Right hindlimb (tissue), 1 donor: ENCODE measurements at places on chromosomes 5 and 9.

DNA sequence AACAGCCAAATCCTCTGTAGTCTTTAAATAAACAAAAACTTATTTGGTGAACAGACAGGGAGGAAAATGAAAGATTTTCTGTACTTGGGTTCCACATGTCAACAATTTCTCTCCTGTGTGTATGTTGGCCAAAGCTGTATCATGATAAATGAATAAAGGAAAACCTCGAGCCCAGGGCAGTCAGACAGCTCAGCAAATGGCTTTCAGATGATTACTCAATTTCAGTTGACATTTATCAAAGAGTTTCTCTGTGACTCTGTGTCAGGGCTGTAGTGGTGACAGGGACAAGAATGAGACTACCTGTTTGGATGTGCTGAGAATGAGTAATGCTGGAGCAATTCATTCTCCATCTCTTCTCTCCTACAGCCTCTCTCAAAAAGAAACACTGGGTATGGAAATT lies 45.7 kb upstream of the PTGS1 start:
- DNase-seq = no peak

DNA sequence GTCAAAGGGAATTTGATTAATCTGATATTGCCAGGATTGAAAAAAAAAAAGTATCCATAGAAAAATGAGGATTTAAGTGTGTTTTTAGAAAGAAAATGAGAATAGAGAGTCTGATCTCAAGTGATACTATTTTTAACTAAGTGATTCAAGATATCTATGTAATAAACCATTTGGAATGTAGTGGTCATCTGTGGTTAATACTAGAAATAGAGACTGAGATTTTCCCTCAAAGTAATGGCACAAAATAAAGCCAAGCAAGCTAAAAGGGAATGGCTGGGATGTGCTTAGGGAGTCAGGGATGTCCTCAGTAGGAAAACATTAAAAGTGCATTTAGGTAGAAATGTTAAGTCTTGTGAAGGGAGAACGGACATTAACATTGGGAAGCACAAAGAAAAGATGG lies 90.6 kb downstream of the FBXO4 start:
- DNase-seq = no peak

GRCh38 chr5:1502046-1502736 lies 21.6 kb downstream of the LPCAT1 start:
- DNase-seq = no peak

DNA sequence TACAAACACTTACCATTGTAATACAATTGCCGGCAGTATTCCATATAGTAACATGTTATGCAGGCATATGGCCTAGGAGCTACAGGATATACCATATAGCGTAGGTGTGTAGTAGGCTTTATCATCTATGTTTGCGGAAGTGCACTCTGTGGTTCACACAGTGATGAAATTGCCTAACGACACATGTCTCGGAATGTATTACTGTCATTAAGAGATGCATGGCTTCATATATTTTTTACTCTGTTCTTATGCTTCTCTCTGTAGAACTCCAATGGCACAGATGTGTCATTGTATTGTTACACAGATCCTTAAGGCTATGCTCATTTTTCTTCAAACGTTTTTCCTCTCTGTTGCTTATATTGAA lies 19.2 kb upstream of the ANKRD18A start:
- no peak for DNase-seq

DNA sequence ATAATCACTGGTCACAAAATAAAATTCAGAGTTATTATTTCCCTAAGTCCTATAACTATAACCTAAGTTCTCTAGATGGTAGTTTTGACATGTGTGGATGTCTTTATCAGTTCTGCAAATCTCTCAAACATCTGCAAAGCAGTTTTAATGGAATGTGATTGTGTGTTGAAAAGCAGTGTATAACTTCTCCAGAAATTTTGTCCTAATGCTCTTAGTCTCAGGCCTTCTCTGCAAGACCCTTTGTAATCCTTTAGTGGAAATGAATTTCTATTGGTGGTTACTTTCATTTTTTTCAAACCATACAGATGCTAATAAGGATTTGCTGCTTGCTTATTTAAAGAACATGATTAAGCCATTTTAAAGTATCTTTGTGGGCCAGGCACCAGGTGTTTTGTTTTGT lies 75.5 kb upstream of the LHFPL2 start:
- DNase-seq = no peak

DNA sequence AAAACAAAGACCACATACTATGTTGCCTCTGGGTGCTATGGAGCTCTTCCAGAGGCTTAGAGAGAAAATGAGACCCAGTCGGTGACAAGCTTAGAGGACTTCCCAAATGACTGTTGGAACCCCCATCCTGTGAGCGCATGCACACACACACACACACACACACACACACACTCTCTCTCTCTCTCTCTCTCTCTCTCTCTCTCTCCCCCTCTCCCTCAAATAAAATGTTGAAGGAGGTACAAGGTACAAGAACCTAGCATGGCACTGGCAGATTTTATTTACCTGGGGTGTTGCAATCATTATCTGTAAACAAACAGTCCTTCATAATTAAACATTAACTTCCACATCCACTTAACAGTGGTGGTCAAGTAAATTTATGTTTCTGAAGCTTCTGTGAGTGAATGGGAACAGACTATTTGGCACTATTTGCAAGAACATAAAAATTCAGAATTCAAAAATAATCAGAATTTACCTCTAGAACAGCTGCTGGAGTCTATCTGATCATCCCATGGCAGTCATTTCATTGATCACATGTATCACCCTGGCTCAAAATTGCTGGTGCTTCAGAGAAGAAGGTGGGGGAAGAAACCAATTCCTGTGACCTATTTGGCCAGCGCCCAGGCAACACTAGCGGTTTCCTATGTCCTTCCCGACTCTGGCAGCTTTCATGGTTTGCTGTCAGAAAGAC lies 24.9 kb downstream of the TRPM3 start:
- no peak for DNase-seq

- DNase-seq = no peak
These were observed 6.7 kb downstream of the PTGS1 start for GRCh38 chr9:122377241-122378164.

DNA sequence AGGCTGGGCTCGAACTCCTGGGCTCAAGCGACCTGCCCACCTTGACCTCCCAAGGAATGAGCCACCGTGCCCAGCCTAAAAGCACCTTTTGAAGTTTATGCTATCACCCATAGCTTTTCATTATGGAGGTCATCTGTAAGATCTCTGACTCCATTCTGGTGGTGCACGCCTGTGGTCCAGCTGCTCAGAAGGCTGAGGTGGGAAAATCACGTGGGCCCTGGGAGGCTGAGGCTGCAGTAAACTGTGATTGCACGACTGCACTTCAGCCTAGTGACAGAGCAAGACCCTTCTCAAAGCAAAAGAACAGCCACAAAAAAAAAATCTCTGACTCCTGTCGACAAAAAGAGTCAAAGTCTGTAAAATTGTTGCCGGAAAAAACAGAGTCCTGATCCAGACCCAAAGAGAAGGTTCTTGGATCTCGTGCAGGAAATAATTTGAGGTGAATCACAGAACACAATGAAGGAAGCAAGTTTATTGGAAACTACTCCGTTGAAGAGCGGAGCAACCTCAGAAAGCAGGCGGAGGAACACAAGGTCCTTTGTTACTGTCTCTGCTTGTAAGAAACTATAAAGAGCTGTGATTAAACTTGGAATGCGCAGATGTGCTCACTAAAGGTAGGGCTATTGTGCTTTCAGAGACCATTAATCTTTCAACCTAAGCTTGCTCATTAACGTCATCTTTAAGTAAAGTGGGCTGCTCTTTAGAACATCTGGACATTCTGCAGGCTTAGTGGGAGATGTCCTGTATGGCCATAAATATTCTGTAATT lies 2.0 kb upstream of the HAUS6 start:
- DNase-seq = no peak

DNA sequence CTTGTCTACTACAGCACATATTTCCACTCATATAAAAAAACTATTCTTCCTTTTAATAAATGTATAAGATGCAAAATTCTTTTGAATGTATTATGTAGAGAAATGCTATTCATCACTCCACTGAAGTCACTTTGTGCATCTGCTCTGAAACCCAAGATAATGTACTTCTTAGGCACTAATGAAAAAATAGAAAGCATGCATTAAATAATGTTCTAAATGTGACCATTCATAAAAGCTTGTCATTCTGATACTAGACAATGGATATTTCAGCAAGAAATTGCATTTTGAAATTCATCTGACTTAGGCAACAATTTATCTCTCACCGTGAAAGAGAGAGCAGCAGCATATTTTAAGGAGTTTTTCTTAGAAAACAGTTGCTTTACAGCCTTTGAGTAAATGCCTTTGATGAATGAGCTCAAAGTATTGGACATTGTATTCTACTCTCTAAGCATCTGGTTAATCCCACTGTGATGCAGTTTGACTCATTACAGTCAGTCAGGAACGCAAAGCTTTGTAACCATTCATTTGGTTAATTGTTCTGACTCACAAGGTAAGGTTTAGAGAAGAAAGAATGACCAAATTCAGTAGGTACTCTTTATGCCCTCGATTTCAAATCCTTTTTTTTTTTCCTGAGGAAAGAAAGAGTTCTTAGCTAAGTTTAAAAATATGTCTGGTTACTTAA lies 2233.8 kb upstream of the C9orf72 start:
- no peak for DNase-seq

DNA sequence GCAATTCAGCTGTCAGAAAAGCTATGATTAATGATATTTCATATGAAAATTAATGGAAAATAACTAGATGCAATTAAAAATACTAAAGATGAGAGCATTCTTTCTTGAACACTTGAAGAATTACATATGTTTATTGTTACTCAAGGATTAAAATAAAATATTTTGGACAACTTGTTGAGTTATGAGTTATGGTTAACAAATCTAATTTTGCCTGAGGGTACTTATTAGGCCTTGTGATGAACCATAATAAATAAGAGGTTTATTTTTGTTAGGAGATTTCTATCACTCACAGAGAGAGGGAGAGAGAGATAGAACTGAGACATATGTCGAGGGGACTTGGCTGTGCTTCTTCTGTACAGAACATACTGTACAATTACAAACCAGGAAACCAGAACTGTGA lies 183.7 kb downstream of the ISL1 start:
- DNase-seq = no peak

DNA sequence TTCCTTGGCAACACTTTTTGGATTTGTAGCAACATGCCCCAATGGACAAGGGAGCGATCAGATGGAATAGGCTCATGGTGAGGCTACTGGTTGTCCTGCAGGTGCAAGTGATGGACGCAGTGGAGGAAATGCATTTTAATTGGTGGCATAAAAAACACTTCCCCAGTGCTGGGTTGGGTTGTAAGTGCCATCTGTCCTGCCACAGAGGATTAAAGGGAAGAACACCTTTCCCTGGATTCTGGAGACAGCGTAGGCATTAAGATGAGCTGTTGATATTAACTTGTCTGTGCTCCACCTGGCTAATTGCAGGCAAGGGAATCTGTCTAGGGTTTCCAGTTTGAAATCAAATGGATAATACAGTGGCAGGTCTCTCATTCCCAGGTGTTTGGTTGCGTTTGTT lies 173.4 kb downstream of the ZNF462 start:
- no peak for DNase-seq

GRCh38 chr5:74009502-74009901 lies 383.5 kb downstream of the ARHGEF28 start:
- no peak for DNase-seq

GRCh38 chr5:168772316-168772961 lies 193.3 kb upstream of the PANK3 start:
- no peak for DNase-seq

DNA sequence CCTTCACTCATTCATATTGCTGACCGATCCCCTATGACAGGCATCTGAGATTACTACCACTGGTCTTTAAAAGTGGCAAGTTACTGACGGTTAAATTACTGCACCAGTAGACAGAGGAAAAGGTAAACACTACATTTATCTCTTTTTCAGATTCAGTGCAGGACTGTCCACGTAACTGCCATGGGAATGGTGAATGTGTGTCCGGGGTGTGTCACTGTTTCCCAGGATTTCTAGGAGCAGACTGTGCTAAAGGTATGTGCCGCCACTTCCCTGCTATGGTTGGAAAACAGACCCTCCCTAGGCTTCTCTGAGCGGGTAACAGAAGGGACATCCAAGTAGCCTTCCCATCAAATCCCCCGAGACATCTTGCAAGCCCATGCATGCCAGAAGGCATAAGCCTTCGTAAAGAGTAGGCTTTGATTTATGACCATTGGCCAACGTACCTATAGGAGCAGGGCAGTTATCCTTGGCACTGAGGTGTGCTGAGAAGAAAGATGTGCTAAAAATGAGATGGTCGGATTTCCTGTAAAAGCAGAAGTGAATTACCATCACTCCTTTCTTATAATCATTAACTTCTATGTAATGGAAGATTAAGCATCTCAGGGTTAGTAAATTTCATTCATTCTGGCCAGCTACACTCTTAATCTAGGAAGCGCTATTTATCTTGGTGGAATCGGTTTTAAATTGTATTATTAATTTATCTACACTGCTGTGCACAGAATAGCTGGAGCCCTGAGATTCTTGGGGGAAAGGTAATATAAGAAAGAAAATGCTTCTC lies 193.4 kb upstream of the WWC1 start:
- DNase-seq = no peak

DNA sequence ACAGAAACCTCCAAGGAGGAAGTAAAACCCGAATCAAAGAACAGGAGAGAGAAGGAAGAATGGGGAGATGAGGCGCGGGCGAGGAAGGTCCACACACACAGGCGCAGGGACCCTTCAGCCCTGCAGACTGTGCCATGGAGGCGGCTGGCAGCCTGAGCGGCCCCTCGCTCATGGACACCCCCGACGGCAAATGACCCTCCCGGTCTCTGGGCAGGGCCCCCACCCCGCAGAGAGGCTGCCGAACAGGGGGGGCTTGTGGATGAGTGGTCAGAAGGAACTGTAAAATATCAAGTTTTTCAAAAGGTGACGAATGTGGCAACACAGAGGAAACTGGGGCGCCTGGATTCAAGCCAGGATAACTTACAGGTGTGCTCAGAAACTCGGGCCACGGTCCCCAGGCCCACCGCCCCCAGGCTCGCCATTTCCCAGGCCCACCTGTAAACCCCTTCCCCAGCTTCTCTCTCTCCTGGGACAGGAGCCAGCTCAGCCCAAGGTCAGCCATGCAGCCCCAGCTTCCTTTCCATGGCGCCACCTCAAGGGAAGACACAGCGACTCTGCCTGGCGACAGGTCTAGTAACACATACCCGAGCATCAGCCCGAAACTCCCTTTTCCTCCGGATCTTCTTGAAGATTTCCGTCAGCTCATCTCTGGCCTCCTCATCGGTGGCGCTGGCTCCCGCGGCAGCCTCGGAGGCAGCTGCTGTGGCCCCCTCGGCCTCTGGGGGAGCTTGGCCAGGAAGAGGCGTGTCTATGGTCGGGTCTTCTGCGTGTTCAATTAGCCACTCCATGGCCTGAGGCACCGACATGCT lies 16.5 kb downstream of the UBAC1 start:
- DNase-seq = no peak

DNA sequence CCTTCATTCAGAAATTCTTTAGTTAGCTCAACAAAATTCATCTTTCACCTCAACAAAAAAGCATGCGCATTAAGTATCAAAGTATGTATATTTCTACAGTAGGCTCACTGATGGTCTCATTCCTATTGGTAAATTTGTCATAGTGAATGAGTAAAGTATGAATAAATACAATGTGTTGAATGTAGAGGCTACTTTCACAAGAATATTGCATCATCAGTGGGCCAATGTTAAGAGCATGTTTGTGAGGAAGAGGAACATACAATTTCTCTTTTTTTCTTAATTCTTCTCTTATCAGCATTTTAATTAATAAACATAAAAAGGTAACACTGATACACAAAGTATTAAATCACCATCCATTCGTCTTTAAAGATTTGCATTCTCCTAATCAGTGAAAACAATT lies 505.1 kb downstream of the CETN3 start:
- no peak for DNase-seq

- DNase-seq = no peak
These were observed 1.3 kb upstream of the PRR7 start for GRCh38 chr5:177445052-177445916.

- no peak for DNase-seq
These were observed 58.5 kb downstream of the LIFR start for GRCh38 chr5:38497946-38498345.
